Adipocyte (in vitro differentiated cells): ENCODE measurements at places on chromosomes 1 and 21.

DNA sequence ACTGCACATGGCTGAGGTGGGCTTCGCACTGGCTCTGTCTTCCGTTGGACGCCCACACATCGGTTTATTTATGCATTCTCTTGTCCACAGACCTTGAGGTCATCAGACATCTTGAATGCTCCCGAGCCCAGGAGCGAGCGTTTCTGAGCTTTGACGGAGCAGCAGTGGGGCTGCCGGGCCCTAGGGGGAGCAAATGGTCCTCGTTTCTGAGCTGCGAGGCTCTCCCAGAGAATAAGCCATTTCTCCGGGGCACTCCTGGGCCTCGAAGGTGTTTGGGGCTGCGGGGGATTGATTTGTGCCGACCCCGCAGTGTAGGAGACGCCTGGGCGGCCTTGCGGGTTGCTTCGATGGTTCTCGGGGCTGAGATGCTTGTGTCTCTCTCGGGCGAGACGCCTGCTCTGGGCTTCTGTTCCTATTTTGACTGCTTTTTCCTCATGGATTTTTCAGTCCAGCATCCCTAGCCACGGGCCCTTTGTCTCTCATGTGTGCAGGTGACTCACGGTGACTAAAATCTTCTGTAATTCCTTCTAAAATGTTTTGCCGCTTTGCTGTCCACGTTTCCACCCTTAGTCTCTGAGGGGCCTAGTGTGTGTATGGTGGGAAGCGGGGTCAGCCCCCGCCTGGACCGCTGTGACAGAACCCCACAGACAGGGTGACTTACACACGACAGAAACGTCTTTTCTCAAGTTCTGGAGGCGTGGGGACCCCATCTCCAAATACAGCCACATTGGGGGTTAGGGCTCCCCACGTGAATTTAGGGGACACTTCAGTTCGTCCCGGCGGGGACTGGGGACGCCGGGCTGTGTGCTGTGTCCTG, 62.1 kb downstream of the FAAP20 start:
- DNase-seq: peak; percentile 89

GRCh38 chr1:34757386-34757785, 2.2 kb upstream of the GJB4 start:
- DNase-seq: no peak

- no peak for DNase-seq
Measured at GRCh38 chr1:230222678-230223077, 155.6 kb downstream of the GALNT2 start.

GRCh38 chr1:173168941-173169340, 38.2 kb downstream of the TNFSF4 start:
- DNase-seq: no peak

DNA sequence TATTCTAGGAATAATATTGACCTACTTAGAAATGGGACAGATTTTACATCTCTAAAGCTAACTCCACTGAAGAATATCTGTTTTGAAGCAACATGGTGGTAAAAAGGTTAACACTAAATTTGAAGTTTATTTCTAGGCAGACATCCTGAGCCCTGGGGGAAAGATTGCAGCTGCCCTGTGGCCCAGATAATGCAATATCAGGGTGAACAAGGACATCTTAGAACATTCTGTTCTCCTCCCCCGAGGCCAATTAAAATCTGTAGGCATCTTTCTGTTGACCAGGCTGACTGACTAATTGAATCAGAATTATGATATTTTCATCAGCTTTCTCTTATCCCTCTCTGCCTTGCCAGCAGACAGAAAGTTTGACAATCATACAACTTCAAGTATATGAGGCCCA, 149.8 kb upstream of the DUSP10 start:
- peak; percentile 83 for DNase-seq

- DNase-seq: no peak
Measured at GRCh38 chr1:34874296-34874952, 14.9 kb upstream of the SMIM12 start.

- DNase-seq: no peak
Measured at GRCh38 chr21:38734646-38735365, 70.9 kb upstream of the ETS2 start.

DNA sequence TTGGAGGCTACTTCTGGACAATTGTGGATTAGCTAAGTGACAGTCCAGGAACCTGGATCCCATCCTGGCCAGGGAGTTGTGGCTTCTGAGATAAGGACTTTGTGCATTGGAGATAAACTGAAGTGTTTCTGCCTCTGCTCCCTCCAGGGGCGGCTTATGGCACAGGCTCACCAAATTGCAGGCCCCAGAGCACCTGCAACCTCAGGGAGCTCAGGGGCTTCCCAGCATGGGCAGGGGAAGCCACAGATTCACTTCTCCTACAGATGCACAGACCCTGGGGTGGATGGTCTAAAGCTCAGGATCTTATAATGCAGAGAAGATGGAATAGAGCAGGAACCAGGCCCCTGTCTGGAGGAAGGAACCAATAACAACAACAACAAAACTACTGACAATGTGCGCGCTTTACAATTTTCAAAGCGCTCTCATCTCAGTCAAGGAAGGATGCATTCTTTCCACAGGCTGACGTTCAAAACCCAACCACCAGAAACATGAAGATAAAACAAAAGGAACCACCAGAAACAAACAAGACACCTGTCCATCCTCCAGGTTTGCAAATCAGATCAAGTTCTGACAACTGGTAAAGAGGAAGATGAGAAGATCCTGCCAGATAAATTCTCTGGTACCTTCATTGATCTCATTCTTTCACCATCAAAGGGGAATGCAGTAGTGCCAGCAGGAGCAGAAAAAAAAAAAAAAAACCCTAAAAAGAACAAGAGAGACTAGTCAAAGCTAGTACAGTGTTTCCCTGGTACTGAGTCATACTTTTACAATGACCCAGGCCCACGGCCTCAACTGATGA, 121.0 kb upstream of the IRF2BP2 start:
- DNase-seq: peak; percentile 64

DNA sequence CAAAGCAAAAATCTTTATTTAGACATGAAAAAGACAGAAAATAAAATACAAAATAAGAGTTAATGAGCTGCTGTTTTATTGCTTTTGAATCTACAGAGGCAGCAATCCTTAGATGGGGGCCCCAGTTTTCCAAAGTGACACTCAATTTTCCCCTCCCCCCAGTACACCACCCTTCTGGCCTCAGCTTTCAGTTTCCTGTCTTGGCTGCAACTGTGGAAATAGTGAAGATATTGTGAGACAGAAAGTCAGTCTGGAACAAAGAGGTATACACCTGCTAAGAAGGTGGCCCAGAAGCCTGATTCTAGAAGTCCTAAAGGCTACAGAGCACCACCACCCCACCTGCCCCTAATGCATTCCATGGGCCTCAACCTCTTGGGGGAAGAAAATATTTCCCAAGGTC, 1.1 kb upstream of the MTMR11 start:
- peak; percentile 24 for DNase-seq
